ENCODE measurements at places on chromosomes 1 and 21. TPM values are rescaled to one million over a fixed set of nuclear protein-coding genes. Genes with fewer than 3 reads are reported as not detected.

DNA sequence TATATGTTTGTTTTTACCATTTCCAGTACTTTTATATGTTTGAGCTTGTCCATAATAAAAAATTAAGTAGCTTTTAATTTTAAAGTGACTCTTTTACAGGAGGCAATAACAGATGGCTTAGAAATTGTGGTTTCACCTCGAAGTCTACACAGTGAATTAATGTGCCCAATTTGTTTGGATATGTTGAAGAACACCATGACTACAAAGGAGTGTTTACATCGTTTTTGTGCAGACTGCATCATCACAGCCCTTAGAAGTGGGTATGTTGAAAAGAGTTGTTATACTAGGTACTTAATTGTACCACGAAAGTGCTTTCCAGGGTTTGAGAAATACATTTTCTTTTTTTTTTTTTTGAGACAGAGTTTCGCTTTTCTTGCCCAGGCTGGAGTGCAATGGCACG is 46.1 kb downstream of the RNF2 start:
- no peak for DNase-seq

GRCh38 chr1:175871647-175872046 is 128.3 kb upstream of the TNR start:
- DNase-seq, result no peak

DNA sequence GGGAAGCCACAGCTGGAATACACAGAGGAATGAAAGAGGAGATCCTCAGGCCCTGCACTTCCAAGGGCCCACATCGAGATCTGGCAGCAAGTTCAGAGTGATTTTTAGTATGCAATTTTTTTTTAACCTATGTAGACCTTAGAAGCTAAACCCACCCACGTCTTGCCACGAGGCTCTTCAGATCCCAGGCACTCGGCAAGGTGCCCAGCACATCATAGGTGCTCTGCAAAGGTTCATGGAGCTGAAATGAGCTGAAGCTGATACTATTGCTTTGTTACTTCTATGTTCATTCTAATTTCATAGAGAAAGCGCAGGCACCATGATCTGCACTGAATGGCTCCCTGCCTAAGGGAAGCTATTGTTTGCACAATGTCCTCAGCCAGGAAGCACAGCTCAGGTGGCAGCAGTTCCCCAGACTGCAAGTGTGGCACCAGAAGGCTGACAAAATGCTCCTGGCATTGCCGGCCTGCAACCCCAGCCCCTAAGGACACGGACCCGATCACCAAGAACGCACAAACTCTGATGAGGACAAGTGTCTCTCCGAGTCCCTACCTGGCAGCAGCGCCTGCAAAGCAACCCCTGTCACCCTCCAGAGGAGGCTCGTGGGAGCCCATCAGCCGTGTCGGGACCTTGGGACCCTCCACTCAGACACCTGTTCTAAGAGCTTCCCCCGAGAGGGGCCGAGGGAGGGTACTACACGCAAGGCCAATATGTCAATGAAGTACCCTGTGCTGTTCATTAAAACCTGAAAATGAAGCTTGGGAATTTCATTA is 264.2 kb downstream of the NPHP4 start:
- peak; percentile 26 for DNase-seq

- DNase-seq, result peak; percentile 76
Measured at GRCh38 chr1:161784968-161785367, 18.8 kb downstream of the ATF6 start.

- no peak for DNase-seq
Measured at GRCh38 chr21:28699596-28700259, 292.9 kb downstream of the LTN1 start.

- DNase-seq, result peak; percentile 84
Measured at GRCh38 chr1:204075139-204075521, 2.2 kb downstream of the SOX13 start.

DNA sequence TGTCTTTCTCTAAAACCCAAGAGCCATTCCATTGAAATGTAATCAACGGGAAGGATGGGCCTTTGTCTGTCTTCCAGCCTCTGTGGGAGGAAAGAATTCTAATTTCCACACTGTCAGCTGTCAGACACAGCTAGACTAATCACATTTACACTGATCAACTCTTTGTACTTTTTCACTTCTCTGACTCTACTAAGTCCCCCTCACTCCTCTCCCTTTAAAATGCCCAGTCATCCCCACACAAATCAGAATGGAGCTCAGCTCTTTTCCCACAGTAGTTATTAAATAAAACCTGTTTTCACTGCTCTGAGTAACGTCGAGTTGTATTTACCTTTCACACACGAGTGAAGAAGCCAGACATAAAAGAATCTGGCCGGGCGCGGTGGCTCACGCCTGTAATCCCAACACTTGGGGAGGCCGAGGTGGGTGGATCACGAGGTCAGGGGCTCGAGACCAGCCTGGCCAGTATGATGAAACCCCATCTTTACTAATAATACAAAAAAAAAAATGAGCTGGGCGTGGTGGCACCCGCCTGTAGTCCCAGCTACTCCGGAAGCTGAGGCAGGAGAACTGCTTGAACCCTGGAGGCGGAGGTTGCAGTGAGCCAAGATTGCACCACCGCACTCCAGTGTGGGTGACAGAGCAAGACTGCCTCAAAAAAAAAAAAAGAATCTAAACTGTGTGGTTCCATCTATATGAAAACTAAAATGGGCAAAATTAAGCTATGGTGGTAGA is 13.3 kb downstream of the ZBTB8OS start:
- no peak for DNase-seq

- DNase-seq, result no peak
Measured at GRCh38 chr1:9871707-9872425, 38.2 kb downstream of the CTNNBIP1 start.

DNA sequence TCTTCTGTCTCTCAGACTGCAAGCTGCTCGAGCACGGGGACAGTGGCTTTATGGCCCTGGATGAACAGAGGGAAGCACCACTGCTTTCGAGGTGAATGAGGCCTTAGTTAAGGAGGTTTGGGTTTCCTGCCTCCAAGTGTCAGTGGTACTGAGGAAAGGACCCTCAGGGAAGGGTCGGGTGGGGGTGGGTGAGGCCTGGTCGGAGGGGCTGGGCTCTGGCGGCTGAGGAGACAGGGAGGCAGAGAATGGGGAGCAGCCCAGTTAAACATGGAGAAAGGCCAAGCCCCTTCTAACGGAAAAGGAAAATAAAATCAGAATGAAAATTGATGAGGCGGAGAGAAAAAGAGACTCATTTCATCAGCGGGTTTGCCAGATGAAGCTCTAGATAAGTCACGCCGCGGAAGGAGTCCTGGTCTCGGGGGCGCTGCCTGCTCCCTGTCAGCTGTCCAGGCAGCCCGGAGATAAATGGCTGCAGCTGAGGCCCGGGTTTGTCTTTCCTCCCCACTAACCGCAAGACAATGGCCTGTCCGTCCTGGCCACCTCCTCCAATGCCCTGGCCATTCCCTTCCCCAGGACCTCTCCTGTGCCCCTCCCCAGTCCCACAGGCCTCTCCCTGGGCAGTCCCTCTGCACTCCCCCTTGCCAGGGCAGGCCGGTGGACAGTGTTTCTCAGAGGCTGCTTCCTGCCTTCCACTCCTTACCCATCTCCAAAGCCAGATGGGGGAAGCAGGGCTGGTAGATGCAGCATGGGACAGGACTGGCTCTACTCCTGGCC is 55.2 kb downstream of the LRRN2 start:
- DNase-seq, result no peak

- DNase-seq, result no peak
Measured at GRCh38 chr1:215605011-215605621, 38.0 kb downstream of the KCTD3 start.

- no peak for DNase-seq
Measured at GRCh38 chr1:19949016-19949415, 25.6 kb upstream of the PLA2G2E start.

DNA sequence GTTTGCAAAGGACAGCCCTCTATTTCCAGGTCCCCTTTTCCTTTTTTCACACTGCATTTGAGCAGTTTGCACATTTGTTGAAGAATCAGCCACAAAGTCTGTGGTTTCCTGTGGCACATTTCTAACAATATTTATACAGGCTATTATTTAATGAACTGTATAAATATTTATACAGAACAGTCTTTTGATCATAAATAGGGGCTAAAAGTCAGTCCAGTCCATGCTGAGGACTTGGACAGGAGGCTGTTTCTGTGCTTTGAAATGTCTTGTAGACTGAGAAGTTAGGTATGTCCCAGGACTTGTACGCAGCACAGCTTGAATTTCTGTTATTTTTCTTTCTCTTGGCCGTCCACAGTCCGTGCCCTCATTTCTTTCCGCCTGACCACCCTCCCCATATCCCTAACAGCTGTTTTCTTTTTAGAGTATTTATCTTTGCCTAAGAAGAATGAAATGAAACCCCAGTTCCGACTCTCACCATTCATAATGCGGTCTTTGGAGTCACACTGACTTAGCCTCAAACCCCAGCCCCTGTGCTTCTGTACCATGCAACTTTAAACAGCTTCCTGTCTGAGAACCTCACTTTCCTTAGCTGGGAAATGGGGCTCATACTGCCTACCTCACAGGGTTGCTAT is 19.7 kb downstream of the FGGY start:
- DNase-seq, result no peak

- no peak for DNase-seq
Measured at GRCh38 chr1:46599059-46599970, 4.8 kb downstream of the MKNK1 start.

GRCh38 chr1:9465640-9466039 is 73.6 kb upstream of the SLC25A33 start:
- DNase-seq, result no peak

The S100A11 gene
- total RNA-seq, result 406 TPM

The KIF2C gene
- total RNA-seq, result 0.93 TPM

The ZNF593OS gene
- not detected for total RNA-seq

Data from posterior vena cava (tissue), 2 donors.